ENCODE measurements at places on chromosomes 3 and 15.

GRCh38 chr3:150255413-150255812, 152.7 kb upstream of the TSC22D2 start:
- DNase-seq, result no peak

DNA sequence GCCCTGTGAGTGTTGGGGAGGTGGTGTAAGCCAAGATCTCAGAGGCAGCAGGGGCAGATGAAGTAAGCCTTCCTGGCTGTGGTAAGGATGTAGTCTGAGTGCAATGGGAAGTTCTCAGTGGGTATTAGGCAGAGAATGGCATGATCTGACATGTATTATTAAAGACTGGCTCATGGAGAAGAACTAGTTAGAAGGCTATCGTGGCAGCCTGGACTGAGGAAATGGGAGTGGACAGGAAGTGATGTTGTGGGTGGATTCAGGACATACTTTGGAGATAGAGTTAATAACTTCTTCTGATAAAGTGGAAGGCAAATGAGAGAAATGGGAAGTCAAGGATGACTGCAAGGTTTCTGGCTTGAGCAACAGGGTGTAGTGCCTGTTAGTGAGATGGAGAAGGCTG, 250.9 kb upstream of the CFAP20DC start:
- no peak for DNase-seq

DNA sequence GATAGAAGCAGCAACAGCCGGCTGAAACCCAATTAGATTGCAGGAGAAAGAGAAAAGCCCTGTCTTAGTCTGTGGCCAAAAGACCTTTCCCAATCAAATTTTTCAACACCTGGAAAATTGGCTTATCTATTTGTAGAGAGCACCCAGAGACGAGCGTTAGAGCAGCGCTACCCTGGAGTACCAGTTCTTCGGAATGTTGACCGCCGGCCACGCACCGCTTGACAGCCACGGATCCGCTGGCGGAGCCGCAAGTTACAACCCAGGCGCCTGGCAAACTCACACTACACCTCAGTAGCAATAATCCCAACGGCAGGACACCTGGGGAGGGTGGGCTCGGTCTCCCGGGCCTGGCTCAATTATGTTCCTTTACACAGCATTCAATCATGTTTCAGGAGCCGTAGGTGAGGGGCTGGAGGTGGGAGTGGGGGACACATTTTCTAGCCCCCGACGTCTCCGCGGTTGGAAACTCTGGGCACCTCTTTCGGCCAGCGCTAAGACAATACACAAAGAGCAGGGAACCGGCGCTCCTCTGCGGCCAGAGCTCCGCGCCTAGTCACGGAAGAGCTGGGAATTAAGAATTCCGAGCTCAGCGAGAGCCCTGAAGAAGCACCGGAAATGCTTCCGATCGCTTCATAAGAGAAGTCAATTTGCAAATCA, 1.2 kb downstream of the MB21D2 start:
- DNase-seq, result peak; percentile 38

- no peak for DNase-seq
Measured at GRCh38 chr15:75672646-75673425, 25.1 kb downstream of the SNX33 start.

DNA sequence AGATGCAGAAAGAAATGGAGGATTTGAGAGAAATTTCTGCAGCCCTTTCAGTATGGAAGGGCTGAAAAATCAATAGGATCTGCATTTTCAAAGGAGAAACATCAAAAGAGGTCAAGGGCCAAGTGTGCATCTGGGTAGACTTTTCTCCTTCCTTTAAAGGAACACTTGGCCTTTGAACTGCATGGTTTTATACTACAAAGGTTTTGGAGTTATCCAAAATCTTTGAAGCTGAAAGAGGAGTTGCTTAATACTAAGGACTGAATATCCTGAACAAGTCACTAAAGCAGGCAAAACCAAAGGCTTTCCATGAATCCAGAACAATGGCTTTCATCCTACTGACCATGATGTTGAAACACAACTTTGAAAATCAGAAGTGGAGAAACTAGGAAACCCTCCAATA, 553.7 kb upstream of the LMCD1 start:
- DNase-seq, result no peak

DNA sequence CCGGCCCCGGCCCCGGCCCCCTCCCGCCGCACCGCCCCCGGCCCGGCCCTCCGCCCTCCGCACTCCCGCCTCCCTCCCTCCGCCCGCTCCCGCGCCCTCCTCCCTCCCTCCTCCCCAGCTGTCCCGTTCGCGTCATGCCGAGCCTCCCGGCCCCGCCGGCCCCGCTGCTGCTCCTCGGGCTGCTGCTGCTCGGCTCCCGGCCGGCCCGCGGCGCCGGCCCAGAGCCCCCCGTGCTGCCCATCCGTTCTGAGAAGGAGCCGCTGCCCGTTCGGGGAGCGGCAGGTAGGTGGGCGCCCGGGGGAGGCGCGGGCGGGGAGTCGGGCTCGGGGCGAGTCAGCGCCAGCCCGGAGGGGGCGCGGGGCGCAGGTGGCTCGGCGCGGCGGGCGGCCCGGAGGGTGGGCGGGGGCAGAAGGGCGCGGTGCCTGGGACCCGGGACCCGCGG, 352 bp downstream of the CHRD start:
- peak; percentile 52 for DNase-seq

DNA sequence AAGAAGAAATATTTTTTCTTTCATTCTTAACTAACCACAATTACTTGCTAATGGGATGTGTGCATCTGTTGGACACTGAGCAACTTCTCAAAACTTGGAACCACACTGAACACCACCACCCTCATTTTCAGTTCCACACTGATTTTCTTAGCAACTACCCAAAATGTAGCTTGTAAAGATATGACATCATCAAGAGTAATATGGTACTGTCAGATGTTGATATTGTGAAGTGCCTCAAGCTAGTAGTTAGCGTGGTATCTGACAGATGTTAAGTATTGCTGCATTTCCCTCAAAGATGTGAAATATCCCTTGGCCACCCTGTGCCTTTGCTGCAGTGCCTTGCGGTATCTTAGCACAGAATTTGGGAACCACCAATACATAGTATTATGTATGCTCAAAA, 9.3 kb downstream of the RFTN1 start:
- no peak for DNase-seq

- no peak for DNase-seq
Measured at GRCh38 chr3:34886443-34886842, 752.9 kb upstream of the ARPP21 start.

- peak; percentile 13 for DNase-seq
Measured at GRCh38 chr3:23685541-23686258, 120.1 kb upstream of the UBE2E1 start.

Measured in NCI-H2081 (cell line).